ENCODE measurements at places on chromosomes 16 and 17. TPM values are rescaled to one million over a fixed set of nuclear protein-coding genes. Genes with fewer than 3 reads are reported as not detected.

The INCA1 gene
- not detected for total RNA-seq

The SYT17 gene
- 0.10 TPM for total RNA-seq

The CHST5 gene
- 0.34 TPM for total RNA-seq

The CRYBA1 gene
- not detected for total RNA-seq

The KIF2B gene
- not detected for total RNA-seq

The FHOD1 gene
- total RNA-seq: 96.3 TPM

The ETV4 gene
- 2.7 TPM for total RNA-seq

The RNU2-1 gene
- 5,509 TPM for total RNA-seq

The KRTAP9-4 gene
- total RNA-seq: not detected

The RNF222 gene
- total RNA-seq: not detected

The PER1 gene
- total RNA-seq: 48.9 TPM

The WSCD1 gene
- 0.53 TPM for total RNA-seq

The GPR142 gene
- not detected for total RNA-seq

The VPS9D1 gene
- total RNA-seq: 2.9 TPM

The KRTAP4-9 gene
- total RNA-seq: not detected

The SLC13A2 gene
- total RNA-seq: not detected

The IGFALS gene
- total RNA-seq: not detected

The CPHXL2 gene
- total RNA-seq: not detected

The ASGR1 gene
- 0.76 TPM for total RNA-seq

The TPSD1 gene
- not detected for total RNA-seq

The C16orf96 gene
- total RNA-seq: 0.07 TPM

The VTN gene
- total RNA-seq: not detected

The SCNN1B gene
- total RNA-seq: not detected

The G6PC1 gene
- not detected for total RNA-seq

The COQ7 gene
- 15.2 TPM for total RNA-seq

The CD300H gene
- total RNA-seq: not detected

The C17orf58 gene
- 31.1 TPM for total RNA-seq

The LRRC37A gene
- 4.1 TPM for total RNA-seq

Measured in activated CD4-positive, alpha-beta memory T cell treated with anti-CD3 and anti-CD28 coated beads for 36 hours (primary cell).